ENCODE measurements at places on chromosomes 6 and 20. TPM values are rescaled to one million over a fixed set of nuclear protein-coding genes. Genes with fewer than 3 reads are reported as not detected.

DNA sequence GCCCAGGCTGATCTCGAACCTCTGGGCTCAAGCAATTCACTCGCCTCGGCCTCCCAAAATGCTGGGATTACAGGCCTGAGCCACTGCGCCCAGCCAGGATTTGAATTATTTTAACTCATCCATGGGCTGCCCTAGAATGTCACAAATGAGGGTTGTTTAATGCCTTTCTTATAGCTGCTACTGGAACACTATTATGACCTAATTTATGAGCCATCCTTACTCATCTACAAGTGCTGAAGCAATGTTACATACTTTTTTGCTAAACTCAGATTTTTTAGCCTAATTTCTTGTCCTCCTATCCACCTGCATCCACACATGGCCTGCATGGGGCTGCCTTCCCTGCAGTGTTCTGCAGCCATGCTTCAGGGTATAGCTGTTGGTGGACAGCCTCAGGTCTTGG is 59.9 kb downstream of the RTN4IP1 start:
- H3K4me3 ChIP-seq, result no peak overlapping the region
- no peak for DNase-seq
- H3K27ac ChIP-seq, result no peak overlapping the region
- H3K4me1 ChIP-seq, result no peaks in the 10 kb centered on the region
- H3K27me3 ChIP-seq, result no peaks in the 10 kb centered on the region

DNA sequence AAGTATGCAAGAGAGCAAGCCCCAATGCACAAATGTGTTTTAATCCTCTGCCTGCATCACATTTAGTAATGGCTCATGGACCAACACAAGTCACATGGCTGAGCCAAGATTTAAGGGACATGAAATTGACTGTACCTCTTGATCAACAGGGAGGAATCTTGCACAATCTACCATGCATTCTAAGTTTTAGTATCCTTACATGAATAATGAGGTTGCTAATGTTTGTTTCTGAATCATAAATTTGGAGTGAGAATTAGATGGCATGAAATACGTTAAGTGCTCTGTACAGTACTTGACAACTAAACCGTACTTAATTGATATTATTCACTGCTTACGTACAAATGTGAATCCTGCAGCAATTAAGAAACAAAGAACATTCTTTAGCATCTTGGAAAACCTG is 553.8 kb upstream of the JAG1 start:
- no peak overlapping the region for H3K27ac ChIP-seq
- DNase-seq, result no peak
- H3K27me3 ChIP-seq, result no peaks in the 10 kb centered on the region
- H3K36me3 ChIP-seq, result no peaks in the 10 kb centered on the region

DNA sequence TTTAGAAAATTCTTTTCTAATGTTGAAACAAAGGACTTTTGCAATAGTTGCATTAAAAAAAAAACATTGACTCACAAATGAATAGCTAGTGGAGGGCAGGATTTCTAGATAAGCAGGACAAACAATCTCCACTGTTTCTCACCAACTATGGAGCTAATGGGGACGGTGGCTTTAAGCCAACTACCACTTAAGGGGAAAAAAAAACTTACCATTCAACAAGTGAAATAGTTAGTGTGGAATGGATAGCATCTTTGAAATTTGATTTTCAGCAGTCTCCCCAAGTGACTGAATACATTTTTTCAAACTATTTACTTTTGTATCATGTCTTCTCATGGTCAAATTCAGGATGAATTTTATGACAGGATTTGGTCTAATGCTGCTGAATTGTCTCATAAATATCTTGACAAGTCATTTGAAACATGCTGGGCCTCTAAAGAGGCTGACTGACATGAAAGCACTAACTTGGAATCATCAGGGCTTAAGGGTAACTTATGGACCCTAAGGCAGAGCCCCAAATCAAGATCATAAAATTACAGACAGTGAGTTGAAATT is 100.5 kb downstream of the EYA4 start:
- DNase-seq, result no peak
- no peaks in the 10 kb centered on the region for H3K27me3 ChIP-seq
- no peak overlapping the region for H3K4me3 ChIP-seq
- H3K36me3 ChIP-seq, result no peaks in the 10 kb centered on the region
- H3K4me1 ChIP-seq, result no peaks in the 10 kb centered on the region

GRCh38 chr6:118284736-118285360 is 263.2 kb upstream of the PLN start:
- DNase-seq, result no peak
- H3K36me3 ChIP-seq, result no peaks in the 10 kb centered on the region

DNA sequence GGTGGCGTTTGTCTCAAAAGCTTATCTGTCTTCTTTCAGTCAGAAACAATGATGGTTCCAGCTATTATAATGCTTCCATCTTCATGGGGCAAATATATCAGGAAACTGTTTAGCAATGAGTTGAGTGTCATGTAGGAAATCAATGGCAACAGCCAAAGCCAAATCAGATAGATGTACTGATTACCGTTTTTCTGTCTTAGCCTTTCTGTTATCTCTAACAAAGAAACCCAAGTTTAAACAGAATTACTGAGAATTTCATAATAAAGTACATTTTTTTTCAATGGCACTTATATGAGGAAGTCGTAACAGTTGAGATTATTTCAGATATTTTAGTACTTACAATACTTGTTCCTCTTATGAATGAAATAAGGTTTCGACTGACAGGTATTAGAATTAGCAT is 1.2 kb downstream of the NOX3 start:
- H3K4me1 ChIP-seq, result no peaks in the 10 kb centered on the region
- no peak overlapping the region for H3K4me3 ChIP-seq
- no peaks in the 10 kb centered on the region for H3K36me3 ChIP-seq
- DNase-seq, result no peak

DNA sequence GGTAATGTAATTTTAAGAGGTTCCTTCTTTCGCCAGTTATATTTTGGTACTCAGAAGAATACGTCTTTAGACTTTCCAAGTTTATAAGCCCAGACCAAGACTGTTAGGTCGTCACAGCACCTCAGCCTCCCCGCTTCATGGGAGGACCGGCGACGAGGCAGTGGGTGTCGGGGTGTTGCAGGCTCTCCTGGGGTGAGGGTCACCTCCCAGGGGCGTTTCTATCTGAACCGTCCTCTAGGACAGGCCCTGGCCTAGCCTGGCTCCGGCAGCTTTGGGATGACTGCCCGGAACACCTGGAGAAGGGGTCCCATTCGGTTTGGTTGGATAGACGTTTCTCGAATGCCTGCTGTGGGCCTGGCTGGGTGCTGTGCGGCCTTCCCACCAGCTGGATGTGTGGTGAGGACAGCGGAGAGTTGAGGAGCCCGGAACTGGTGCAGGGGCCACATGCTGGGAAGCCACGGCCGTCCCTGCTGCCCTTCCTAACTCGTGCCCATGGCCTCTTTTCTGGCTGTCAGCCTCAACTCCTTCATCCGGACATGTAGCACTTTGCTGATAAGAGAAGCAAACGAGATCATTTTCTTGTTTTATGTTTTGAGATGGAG is 1.1 kb downstream of the OSBPL2 start:
- H3K27me3 ChIP-seq, result no peaks in the 10 kb centered on the region
- no peak for DNase-seq
- no peaks in the 10 kb centered on the region for H3K36me3 ChIP-seq

DNA sequence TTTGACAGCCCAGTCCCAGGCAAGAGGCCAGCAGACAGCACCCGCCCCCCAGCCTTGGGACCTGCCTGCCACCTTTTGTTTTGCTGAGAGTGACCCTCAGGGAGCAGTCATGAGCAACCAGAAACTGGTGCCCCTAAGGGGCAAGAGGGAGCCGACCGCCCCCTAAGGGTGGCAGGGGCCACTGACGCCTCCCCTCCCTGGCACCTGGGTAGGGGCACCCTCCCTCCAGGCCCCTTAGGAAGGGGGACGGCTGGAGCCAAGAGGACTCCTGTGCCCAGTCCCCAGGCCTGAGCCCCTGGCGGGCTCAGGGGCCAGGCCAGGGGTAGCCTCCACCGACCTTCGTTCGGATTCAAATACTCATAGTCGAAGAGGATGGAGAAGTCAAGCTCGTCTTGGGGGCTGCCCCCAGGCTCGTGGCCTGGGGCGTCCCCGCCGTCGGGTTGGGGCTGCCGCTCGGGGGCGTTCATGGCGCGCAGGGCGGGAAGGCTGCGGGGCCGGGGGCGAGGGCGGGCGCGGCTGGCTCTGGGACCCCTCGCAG is 417 bp downstream of the NFATC2 start:
- peaks cover 5% of the 10 kb centered on the region for H3K27me3 ChIP-seq
- peak overlapping the region; percentile 86 for H3K27ac ChIP-seq
- H3K36me3 ChIP-seq, result no peaks in the 10 kb centered on the region
- H3K4me1 ChIP-seq, result no peaks in the 10 kb centered on the region
- peak overlapping the region; percentile 55 for H3K4me3 ChIP-seq
- DNase-seq, result no peak

- no peak for DNase-seq
- no peaks in the 10 kb centered on the region for H3K36me3 ChIP-seq
- no peaks in the 10 kb centered on the region for H3K27me3 ChIP-seq
- H3K4me3 ChIP-seq, result no peak overlapping the region
- H3K4me1 ChIP-seq, result peaks cover 49% of the 10 kb centered on the region
Measured at GRCh38 chr6:2986722-2987221, 12.9 kb upstream of the NQO2 start.

GRCh38 chr6:34679552-34680253 is 16.9 kb downstream of the ILRUN start:
- H3K36me3 ChIP-seq, result no peaks in the 10 kb centered on the region
- no peak for DNase-seq
- no peaks in the 10 kb centered on the region for H3K4me1 ChIP-seq
- no peak overlapping the region for H3K27ac ChIP-seq
- no peaks in the 10 kb centered on the region for H3K27me3 ChIP-seq

- no peaks in the 10 kb centered on the region for H3K36me3 ChIP-seq
- H3K27ac ChIP-seq, result peak overlapping the region; percentile 99
- peaks cover 52% of the 10 kb centered on the region for H3K4me1 ChIP-seq
- no peaks in the 10 kb centered on the region for H3K27me3 ChIP-seq
- no peak for DNase-seq
- peak overlapping the region; percentile 74 for H3K4me3 ChIP-seq
Measured at GRCh38 chr6:2970034-2970685, 1.2 kb downstream of the SERPINB6 start.

- H3K27ac ChIP-seq, result no peak overlapping the region
- no peaks in the 10 kb centered on the region for H3K4me1 ChIP-seq
- H3K4me3 ChIP-seq, result no peak overlapping the region
- H3K36me3 ChIP-seq, result no peaks in the 10 kb centered on the region
- no peak for DNase-seq
- no peaks in the 10 kb centered on the region for H3K27me3 ChIP-seq
Measured at GRCh38 chr6:106799031-106799894, 169.9 kb downstream of the QRSL1 start.

GRCh38 chr20:12717061-12717460 is 291.7 kb upstream of the SPTLC3 start:
- H3K4me1 ChIP-seq, result no peaks in the 10 kb centered on the region
- DNase-seq, result no peak
- H3K27ac ChIP-seq, result no peak overlapping the region

DNA sequence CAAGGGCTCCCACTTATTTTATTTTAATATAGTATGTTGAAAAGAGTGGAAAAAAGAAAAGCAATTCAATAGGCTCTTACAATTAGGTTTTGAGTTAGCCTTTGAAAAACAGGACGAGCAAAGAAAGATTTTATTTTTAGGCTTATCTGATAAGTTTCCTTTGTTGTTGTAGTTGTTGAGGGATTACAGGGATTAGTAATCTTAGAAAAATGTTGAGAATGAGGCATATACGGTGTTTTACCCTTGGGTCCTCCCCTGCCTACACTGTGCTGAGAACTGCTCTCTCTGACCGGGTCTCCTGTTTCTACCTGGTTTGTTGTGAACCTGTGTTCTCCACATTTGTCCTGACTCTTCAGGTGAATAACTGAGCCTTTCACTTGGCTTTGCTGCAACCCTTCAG is 16.7 kb downstream of the TRAPPC3L start:
- peak overlapping the region; percentile 63 for H3K27ac ChIP-seq
- H3K4me1 ChIP-seq, result peaks cover 29% of the 10 kb centered on the region
- H3K27me3 ChIP-seq, result no peaks in the 10 kb centered on the region
- no peak overlapping the region for H3K4me3 ChIP-seq
- no peaks in the 10 kb centered on the region for H3K36me3 ChIP-seq

DNA sequence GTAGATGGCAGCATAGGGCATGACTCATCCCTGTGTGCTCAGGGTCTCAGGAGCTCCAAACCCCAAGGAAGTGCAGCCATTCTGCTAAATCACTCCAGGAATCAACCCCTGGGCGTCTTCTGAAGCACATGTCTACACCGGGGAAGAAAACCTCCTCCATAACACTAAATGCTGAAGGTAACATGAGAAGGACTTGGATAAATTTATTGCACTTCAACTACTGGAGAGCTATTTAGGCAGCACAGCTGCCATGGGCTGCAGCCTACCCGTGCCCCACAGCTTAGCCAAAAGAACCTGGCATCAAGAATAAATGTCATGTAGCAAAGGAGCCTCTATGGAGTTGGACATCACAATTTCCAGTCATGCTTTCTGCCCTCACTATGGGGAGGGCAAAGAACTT is 152.4 kb upstream of the PROKR2 start:
- H3K27me3 ChIP-seq, result no peaks in the 10 kb centered on the region
- H3K4me1 ChIP-seq, result no peaks in the 10 kb centered on the region
- H3K27ac ChIP-seq, result no peak overlapping the region
- DNase-seq, result no peak
- H3K4me3 ChIP-seq, result no peak overlapping the region

DNA sequence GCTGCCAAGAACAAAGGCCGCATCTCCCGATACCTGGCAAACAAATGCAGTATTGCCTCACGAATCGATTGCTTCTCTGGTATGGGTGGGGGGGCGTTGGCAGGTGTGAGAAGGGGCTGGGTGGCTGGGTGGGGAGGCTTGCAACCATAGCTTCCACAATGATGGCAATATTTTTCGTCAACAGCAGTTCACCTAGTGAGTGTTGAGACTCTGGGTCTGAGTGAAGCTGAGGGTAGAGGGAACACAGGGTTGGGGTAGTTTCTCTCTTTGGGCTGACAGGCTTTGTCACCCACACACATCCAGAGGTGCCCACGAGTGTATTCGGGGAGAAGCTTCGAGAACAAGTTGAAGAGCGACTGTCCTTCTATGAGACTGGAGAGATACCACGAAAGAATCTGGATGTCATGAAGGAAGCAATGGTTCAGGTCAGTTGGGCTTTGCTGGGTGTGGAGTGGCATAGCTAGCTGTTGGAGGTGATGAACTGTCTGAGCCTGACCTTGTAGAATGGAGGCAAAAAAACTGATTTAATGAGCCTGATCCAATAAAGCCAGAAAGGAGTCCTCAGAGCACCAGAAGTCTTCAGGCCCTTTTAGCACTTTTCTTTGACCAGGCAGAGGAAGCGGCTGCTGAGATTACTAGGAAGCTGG is 4.2 kb downstream of the NOP56 start:
- H3K27ac ChIP-seq, result no peak overlapping the region
- H3K4me1 ChIP-seq, result peaks cover 18% of the 10 kb centered on the region
- H3K27me3 ChIP-seq, result no peaks in the 10 kb centered on the region
- DNase-seq, result no peak
- no peak overlapping the region for H3K4me3 ChIP-seq
- peaks cover 3% of the 10 kb centered on the region for H3K36me3 ChIP-seq

Gene HM13
- total RNA-seq, result 54.8 TPM

Gene CLDN20
- total RNA-seq, result 4.4 TPM

Gene PPP1R3G
- total RNA-seq, result 2.1 TPM

Gene CDSN
- not detected for total RNA-seq

Gene RARS2
- total RNA-seq, result 16.4 TPM

Gene CENPW
- not detected for total RNA-seq

Measured in tibial nerve (tissue), 4 donors.